ENCODE measurements at places on chromosomes 7 and 10. TPM values are rescaled to one million over a fixed set of nuclear protein-coding genes. Genes with fewer than 3 reads are reported as not detected.

- DNase-seq = no peak
These were observed 162.4 kb downstream of the TNS3 start for GRCh38 chr7:47419471-47419870.

GRCh38 chr10:13062803-13063202 lies 37.2 kb upstream of the OPTN start:
- no peak for DNase-seq

DNA sequence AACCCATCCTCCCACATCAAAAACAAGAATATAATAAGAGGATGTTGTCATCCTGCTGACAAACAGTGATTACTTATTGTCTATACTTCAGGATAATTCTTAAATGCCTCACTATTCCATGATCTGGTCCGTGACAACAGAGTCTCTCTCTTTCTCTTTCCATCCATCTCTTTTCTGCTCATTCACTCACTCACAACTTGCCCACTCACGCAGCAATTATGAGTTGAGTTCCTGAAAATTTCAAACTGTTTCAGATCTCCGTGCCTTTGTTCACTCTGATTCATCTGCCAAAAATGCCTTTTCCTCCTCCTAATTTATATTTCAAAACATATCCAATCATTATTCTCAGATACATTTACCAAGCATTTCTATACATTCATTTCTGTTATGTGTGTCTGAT lies 1.4 kb downstream of the OR6B1 start:
- no peak for DNase-seq

GRCh38 chr10:17847585-17848296 lies 38.6 kb downstream of the MRC1 start:
- no peak for DNase-seq

Gene ACBD7
- total RNA-seq = 0.25 TPM

Gene NANOS1
- total RNA-seq = 0.27 TPM

GRCh38 chr10:12455766-12456165 lies 106.4 kb downstream of the CAMK1D start:
- no peak for DNase-seq

Gene CHST3
- total RNA-seq = 1.1 TPM

Gene BEND7
- 23.7 TPM for total RNA-seq

GRCh38 chr7:105760551-105761447 lies 115.6 kb downstream of the ATXN7L1 start:
- no peak for DNase-seq

DNA sequence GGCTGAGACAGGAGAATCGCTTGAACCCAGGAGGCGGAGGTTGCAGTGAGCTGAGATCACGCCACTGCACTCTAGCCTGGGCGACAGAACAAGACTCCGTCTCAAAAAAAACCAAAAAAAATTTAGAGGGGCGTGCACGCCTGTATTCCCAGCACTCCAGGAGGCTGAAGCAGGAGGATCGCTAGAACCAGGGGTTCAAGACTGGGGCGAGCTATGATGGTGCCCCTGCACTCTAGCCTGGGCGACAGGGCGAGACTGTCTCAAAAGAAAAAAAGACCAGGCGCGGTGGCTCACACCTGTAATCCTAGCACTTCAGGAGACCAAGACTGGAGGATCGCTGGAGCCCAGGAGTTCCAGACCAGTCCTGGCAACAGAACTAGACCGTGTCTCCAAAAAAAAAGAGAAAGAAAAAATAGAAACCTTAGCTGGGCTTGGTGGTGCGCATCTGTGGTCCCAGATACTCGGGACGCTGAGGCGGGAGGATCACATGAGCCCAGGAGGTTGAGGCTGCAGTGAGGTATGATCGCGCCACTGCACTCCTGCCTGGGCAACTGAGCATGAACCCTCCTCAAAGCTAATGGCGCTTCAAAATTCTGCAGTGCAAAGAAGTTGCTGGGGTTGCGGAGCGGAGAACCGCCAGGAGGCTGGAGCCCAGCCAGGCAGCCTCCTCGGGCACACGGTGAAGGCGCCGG lies 382 bp upstream of the MBLAC1 start:
- no peak for DNase-seq

GRCh38 chr7:6166443-6166891 lies 106.0 kb downstream of the CYTH3 start:
- no peak for DNase-seq

DNA sequence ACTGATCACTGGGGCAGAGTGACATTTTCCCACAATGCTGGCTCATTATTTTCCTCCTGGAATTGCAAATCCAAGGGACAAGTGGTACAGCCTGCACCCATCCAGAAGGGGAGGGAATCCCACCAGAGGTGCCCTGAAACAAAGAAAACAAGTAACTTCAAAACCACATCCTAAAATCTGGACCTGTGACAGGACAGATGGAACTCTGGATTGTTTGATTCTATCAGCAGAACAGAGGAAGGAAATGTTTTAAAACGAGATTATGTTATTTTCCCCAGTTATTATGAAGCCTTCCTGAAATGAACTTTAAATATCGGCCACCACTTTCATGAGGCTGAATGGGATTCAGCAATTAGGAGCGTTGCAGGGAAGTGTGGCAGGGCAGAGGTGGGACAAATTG lies 62.2 kb upstream of the ECHDC3 start:
- no peak for DNase-seq

GRCh38 chr7:92835261-92835850 lies 1.0 kb downstream of the CDK6 start:
- peak; percentile 80 for DNase-seq

- DNase-seq = no peak
These were observed 61.1 kb downstream of the KCNMA1 start for GRCh38 chr10:77576444-77577032.
